ENCODE measurements at places on chromosomes 5 and 9.

DNA sequence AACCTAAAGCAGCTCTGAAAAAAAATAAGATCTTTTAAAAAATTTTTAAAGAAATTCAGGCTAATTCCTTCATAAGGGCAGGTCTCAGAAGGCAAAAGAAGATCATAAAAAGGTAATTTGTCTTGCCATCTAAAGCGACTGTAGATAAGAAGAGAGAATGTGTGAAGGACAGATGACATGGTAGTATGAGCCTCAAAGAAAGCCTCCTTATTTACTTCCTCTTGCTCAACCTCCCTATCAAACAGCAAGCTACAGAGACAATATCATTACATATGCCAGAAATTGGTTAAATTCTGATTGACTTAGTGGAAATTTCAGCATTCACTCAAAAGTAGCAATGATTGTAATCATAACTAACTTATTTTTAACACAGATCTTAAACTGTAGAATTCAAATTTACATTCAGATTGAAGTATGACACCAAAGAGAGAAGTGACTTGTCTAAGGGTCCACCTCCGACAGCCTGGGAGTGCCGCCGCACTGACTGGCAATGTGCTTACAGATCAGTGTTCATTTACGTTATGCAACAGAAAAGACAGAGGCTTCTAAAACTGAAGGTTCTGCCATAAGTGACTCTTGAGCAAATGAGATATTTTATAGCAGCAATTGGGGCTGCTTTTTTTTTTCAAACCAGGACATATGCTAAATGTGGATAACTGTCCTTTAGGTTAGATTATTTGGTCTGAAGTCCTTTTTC, 132.0 kb downstream of the CEMIP2 start:
- no peak for DNase-seq

- no peak for DNase-seq
Measured at GRCh38 chr9:130741831-130742449, 48.4 kb downstream of the EXOSC2 start.

- DNase-seq: no peak
Measured at GRCh38 chr9:116860509-116861120, 173.5 kb downstream of the TRIM32 start.

DNA sequence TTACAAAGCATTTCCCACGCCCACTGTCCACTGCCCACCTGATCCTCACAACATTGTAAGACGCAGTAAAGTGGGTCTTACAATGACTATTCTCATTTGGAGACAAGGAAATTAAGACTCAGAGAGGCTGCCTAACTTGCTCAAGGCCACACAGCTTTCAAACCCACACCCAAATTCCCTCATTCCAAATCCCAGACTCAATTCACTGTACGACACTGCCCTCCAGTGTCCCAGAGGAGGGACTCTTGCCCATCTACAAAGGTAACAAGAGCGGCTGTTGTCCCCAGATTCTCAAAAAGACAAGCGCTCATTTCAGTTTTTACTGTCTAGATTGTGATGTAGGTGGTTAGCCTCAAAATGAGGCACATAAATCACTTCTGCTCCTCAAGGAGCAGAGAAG, 184.6 kb downstream of the ACTL7B start:
- DNase-seq: no peak

- no peak for DNase-seq
Measured at GRCh38 chr5:38165435-38165834, 92.9 kb upstream of the EGFLAM start.

- DNase-seq: no peak
Measured at GRCh38 chr5:14510880-14511279, 70.7 kb upstream of the OTULINL start.

- peak; percentile 39 for DNase-seq
Measured at GRCh38 chr9:127938298-127938690, 640 bp upstream of the DPM2 start.

- no peak for DNase-seq
Measured at GRCh38 chr5:80097451-80097850, 62.3 kb downstream of the THBS4 start.

DNA sequence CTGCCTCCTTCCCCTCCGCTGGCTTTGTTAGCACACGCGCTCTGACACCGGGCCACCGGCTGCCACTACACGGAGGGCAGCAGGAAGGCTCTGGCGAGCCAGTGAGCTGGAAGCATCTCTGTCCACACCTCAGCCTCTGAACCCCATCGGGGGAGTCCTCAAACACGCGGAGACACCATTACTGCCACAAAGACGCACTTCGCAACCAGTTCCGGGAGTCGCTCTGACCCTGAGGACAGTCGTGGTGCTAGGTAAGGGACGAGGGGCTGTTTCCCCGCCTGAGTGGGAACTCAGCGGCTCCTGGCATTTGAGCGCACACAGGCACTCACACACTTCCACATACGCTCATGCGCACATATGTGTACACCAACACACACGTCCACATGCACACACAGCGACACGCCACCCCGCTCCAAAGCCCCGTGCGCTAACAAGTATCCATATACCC, 160.0 kb downstream of the C9orf152 start:
- DNase-seq: no peak

GRCh38 chr9:16119261-16120230, 566.7 kb downstream of the CCDC171 start:
- no peak for DNase-seq
